Hematopoietic multipotent progenitor cell treated with erythropoietin and hydrocortisone succinate and interleukin-3 and kit ligand, for 8 days (in vitro differentiated cells): ENCODE measurements at places on chromosomes 4 and X.

DNA sequence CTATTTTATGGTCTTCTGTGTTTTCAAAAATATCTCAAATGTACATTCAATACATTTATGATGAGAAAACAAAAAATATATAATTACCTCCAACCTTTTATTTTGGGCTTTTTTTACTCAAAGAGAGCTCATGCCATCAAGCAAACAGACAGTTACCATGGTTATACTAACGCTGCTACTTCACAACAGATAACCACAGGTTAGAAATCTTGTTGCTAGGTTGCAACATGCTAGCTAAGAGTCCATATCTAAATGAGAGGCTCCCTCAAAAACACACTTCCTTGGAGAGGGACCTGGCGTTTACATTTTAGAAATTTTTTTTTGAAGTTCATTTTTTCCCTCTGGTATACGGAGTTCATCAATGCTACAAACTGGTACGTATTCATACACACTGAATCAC, 44.3 kb downstream of the TBC1D9 start:
- DNase-seq = no peak

GRCh38 chr4:85762529-85762871, 287.6 kb downstream of the ARHGAP24 start:
- DNase-seq = no peak

- DNase-seq = no peak
These were observed 45.6 kb downstream of the GLUD2 start for GRCh38 chrX:121093011-121093410.

- no peak for DNase-seq
These were observed 51.4 kb upstream of the LRAT start for GRCh38 chr4:154692304-154692818.

DNA sequence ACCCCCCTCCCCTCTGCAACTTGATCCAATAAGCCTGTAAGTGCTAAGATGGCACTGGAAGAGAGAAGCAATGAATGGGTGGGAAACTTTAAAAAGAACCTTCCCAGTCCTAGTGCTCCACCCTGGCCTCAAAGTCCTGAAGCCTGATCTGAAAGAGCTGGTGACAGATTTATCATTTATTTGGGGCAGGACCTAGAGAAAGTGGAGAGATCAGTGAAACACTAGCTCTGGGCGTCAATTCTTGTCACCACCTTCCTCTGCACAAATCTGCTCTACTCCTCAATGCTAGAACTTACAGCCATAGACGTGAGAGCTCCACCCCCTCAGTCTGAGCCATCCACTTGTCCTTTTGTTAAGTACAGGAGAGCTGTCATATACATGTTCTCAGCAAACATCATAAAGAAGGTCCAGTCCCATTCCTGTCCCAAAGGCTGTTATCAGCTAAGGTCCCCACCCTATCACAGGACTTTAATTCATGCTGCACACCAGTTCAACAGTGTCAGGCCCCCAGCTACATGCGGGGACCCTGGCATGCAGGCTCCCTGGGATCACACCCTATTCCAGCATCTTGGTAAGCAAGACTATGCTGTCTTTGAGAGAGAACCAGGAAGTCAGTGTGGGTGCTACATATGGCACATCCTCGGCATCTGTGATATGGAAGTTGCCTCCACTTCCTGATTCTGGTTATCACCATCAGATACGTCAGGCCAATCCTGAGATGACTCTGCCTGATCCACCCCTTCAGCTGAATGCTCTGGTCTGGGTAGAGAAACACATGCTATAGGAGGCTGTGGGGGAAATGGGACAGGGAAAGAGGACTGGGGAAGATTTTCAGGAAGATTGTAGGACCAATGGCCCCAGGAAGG, 2.3 kb downstream of the P2RY4 start:
- DNase-seq = no peak

GRCh38 chrX:84187533-84188319, at the start of gene RPS6KA6:
RPS6KA6 (minus strand) TSS chrX:84188199; CDS start chrX:84187899, 300 bp downstream.
- DNase-seq = no peak

GRCh38 chr4:675980-676870, 1.9 kb downstream of the MYL5 start:
- DNase-seq = no peak

GRCh38 chr4:42703813-42704212, 46.9 kb upstream of the ATP8A1 start:
- no peak for DNase-seq

DNA sequence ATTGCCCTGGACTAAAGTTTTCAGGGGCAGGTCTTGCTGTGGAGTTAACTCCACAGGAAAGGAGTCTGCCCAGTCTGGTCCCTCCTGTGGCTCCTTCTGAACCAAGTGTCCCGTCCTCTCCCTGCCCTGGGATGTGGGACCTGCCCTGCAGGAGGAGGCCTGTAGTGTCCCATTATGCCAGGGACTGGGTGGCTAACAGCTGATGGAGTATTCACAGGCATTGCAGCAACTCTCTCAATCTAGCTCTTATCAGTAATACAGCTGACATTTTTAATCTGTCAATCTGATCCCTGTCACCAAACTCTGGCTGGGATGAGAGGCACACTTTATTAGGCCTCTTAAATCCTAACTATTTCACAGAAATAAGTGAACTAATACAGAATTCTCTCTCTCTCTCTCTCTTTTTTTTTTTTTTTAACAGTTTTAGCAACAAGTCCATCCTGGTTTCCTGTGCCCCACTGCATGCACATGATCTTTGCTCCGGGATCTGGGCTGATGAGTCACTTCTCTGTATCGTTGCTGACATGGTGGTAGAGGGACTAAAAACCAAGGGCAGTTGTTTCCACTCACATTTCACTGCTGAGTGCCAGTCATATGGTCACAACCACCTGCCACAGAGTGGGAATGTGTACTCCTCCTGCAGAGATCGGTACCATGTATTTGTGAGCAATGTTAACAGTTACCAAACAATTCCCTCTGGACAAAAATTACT, 39.1 kb downstream of the HAND2 start:
- peak; percentile 19 for DNase-seq

DNA sequence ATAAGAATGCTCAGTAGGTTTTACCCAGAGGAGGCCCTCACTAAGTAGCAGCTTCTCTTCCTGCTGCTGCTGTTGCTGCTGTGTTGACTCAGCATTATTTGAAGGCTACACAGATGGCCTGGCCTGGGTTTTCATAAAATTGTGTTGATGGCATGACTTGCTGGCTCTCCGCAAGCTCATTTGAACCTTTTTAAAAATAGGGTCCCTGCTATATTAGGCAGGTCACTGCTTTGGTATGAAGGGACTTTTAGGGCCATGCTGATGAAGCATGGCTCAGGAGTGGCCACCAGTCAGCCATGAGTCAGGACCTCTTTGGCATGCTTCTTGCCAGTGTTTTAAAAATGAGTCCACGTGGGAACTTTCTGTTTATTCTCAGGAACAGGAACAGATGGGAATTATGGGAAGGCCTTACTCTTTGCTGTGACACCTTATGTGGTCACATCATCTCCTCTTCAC, 128.7 kb downstream of the MID1IP1 start:
- DNase-seq = no peak

- DNase-seq = no peak
These were observed 58.1 kb upstream of the ENPP6 start for GRCh38 chr4:184275766-184276165.

DNA sequence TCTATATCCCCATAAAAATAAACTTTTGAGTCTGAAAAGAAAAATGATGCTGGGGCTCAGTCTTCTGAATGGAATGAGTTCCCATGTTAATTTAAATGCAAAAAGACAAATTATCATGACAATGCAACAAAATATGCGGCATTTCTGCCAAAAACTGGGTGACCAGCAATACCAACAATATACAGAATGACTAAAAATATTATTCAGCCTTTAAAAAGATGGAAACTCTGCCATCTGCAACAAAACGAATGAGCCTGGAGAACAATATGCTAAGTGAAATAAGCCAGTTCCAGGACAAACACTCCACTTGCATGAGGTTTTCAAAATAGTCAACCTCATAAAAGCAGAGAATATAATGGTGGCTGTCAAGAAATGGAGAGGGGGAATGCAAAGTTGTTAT, 558.5 kb downstream of the IL15 start:
- DNase-seq = no peak

DNA sequence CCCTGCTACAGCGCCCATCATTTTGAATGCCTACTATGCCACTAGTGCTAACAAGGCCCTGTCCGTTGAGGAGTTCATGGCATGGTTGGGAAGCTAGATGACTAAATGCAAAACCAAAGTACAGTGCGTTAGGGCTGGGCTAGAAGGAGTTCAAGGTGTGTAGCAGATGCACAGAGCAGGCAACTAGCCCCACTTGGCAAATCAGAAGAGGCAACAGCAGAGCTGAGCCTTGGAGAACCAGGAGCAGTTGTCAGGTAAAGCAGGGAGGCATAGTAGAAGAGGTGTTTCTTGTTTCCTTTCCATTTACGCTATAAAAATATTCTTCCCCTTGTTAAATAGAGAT, 146.6 kb upstream of the CPEB2 start:
- no peak for DNase-seq

DNA sequence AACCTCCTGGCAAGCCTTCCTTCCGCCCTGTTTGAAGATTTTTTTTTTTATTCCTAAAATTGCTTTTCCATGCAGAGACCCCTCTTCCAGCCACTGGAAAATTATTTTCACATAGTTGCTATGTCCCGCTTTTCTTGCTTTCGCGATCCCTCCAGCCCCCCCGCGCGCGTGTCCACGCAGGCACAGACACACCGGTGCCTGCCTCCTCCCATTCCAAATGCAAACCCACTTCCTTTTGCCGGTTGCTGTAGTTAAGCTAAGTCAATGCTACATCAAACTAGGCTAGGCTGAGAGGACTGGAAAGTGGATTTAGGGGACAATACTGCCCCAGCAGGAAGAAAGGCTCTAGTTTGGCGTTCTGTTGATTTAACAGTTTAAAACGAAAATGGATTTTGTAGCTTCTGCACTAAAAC, 111.0 kb downstream of the DHX15 start:
- peak; percentile 9 for DNase-seq
